ENCODE measurements at places on chromosomes 5 and 9. TPM values are rescaled to one million over a fixed set of nuclear protein-coding genes. Genes with fewer than 3 reads are reported as not detected.
A peak's percentile ranks its signal among the peaks of the same experiment; 100 is the strongest.

- no peaks in the 10 kb centered on the region for H3K4me1 ChIP-seq
- H3K36me3 ChIP-seq, result no peaks in the 10 kb centered on the region
- H3K27ac ChIP-seq, result no peak overlapping the region
Observed at GRCh38 chr9:76431601-76432000, 27.4 kb upstream of the GCNT1 start.

The CD72 gene
- 2.7 TPM for total RNA-seq

The DHX29 gene
- total RNA-seq, result 24.6 TPM

The CXCL14 gene
- 29.8 TPM for total RNA-seq

The SAPCD2 gene
- total RNA-seq, result 57.8 TPM

DNA sequence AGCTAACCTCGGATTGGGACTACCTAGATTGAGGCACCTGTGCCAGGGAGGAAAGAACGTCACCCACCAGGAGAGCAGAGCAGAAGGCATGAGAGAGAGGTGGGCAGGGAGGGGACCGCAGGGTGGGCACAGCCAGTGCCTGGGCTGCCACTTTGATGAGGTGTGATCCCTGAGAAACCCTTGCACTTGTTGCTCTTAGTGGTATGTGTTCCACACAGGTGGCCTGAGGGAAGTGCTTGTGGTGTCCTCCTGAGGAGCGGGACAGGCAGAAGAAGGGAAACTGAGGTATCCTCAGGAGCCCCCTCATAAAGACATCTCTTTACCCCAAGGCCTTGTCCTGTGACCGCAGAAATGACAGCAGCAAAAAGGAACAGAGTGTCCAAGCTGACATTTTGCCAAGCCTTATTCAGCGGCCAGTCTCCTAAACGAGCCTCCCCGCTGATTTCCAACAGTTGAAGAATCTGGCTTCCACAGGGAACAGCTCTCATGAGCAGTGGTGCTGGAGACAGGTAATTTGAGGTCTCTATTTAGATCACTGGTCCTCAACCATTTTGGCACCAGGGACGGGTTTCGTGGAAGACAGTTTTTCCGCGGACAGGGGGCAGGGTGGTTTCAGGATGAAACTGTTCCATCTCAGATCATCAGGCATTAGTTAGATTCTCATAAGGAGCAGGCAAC lies 82.4 kb downstream of the FOXD1 start:
- H3K4me1 ChIP-seq, result no peaks in the 10 kb centered on the region
- H3K4me3 ChIP-seq, result no peak overlapping the region
- H3K27ac ChIP-seq, result no peak overlapping the region
- H3K36me3 ChIP-seq, result no peaks in the 10 kb centered on the region
- no peak for DNase-seq

The HBEGF gene
- 4.3 TPM for total RNA-seq

- H3K4me1 ChIP-seq, result no peaks in the 10 kb centered on the region
- no peak for DNase-seq
- no peak overlapping the region for H3K4me3 ChIP-seq
- H3K36me3 ChIP-seq, result no peaks in the 10 kb centered on the region
- no peak overlapping the region for H3K27ac ChIP-seq
Observed at GRCh38 chr5:56964173-56964572, 12.2 kb upstream of the MIER3 start.

DNA sequence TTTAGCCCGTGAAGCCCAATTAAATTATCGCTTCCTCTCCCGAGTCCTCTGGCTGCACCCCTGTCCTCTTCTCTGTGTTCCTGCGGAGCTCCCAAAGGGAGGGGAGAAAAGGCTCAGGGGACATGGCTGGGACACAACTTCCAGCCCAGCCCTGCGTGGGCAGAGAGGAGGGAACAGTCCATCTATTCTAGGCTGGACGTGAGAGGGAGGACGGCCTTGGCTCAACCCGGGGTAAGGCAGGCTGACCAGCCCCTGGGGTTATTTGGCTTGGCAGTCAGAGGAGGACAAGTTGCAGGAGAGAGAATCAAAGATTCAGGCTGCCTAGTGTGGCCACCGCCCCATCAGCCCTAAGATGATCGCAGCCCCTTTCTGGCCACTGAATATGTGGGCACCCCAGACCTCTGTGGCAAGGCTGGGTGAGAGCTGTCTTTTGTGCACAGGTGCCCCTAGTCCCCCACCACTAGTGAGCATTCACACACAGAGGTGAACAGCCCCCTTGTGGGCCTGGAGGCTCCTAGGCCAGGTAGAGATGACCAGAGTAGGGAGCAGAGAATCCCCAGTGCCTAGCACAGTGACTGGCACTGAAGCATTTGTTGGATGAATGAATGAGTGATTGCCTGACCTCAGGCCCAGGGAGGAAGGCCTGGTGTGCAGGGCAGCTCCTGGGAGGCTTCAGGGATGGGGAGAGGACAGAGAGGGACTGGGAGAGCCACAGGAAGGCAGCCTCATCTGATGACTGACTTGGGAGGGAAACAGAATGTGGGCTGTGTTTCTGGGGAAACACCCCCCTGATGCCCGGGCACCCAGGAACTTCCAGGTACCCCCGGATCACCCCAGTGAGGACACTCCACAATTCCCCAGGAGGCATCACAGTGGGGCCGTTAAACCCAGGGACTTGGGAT lies 133.9 kb downstream of the C9orf50 start:
- H3K27ac ChIP-seq, result peak overlapping the region; percentile 83
- no peak for DNase-seq
- H3K27me3 ChIP-seq, result no peaks in the 10 kb centered on the region
- peaks cover 10% of the 10 kb centered on the region for H3K4me1 ChIP-seq
- no peak overlapping the region for H3K4me3 ChIP-seq
- no peaks in the 10 kb centered on the region for H3K36me3 ChIP-seq

The KIF4B gene
- not detected for total RNA-seq
